ENCODE measurements at places on chromosomes 1 and 21. TPM values are rescaled to one million over a fixed set of nuclear protein-coding genes. Genes with fewer than 3 reads are reported as not detected.

OVAAL gene
- total RNA-seq, result not detected

ASAP3 gene
- 19.7 TPM for total RNA-seq

GNG4 gene
- total RNA-seq, result 19.7 TPM

RAB42 gene
- not detected for total RNA-seq

ATP1A2 gene
- 44.2 TPM for total RNA-seq

DNA sequence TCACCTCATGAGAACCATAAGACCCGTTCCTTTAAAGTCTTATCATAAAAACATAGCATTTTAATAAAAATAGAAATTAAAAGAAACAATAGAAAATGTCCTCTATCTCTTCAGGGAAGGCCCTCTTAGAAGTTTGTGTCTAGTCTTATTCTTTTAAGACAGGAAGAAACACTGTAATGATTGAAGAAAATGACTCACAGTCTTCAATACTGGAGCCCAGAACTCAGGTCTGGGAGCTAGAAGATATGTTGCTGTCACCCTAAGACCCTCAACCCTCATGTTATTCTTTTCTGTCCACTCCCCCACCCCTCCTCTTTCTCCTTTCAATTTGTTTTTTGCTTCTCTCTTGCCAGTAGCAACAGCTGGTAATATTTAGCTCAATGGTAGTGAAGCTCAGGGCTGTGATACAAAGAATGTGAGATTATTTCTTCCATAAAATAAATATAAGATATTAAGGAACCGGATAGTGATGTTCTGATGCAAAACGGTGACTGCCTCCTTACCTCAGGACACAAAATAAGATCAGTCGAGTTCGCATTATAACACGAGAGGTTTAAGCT is 12.0 kb downstream of the DUSP10 start:
- no peak for DNase-seq

DNA sequence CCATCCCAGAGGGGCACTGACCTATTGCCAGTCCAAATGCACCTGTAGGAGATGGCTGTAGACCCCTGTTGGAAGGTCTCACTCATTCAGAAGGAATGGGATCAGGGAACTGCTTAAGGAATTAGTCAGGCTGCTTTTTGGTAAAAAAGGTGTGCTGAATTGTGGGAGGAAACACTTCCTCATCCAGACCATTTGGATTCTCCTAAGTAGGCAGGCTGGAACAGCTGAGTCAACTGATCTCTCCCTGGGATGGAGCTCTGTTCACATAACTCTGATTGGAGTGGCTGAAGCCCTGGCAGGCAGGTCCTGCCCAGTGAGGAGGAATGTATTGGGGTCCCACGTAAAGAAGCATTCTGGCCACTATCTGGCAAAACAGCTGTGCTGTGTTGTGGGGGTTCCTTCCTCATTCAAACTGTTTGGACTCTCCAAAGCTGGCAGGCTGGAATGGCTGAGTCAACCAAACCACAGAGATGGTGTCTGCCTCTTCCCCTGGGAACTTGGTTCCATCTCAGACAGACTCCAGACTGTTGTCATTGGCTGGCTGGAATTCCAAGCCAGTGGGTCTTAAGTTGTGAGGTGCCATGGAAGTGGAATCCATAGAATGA is 70.7 kb upstream of the PDC start:
- DNase-seq, result no peak

GRCh38 chr1:243726806-243727502 is 123.1 kb downstream of the AKT3 start:
- DNase-seq, result no peak

DNA sequence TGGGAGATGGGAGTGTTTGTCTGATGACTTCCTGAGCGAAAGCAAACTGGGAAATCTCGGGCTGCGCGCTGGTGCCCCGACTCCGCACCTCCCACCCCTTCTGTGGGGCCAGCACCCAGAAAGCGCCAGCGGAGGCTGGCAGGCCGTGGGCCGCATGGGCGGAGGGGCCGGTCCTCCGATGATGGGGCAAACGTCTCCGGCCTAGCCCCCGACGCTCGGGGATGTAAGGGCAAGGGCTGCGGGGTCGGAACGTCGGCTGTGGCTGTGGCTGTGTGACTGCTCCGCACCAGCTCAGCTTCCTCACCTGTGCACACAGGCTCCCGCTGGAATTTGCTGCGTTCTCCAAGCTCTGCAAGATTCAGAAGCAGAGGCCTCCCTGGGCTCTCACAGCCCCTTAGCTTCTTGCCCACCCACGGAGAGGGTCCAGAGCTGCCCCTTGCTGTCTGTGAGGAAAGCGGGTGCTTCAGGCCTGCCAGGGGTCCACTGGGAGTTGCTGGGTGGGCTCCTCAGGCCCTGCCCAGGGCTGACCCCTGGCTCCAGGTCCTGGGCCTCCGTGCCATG is 35.0 kb downstream of the COL18A1 start:
- DNase-seq, result no peak

DNA sequence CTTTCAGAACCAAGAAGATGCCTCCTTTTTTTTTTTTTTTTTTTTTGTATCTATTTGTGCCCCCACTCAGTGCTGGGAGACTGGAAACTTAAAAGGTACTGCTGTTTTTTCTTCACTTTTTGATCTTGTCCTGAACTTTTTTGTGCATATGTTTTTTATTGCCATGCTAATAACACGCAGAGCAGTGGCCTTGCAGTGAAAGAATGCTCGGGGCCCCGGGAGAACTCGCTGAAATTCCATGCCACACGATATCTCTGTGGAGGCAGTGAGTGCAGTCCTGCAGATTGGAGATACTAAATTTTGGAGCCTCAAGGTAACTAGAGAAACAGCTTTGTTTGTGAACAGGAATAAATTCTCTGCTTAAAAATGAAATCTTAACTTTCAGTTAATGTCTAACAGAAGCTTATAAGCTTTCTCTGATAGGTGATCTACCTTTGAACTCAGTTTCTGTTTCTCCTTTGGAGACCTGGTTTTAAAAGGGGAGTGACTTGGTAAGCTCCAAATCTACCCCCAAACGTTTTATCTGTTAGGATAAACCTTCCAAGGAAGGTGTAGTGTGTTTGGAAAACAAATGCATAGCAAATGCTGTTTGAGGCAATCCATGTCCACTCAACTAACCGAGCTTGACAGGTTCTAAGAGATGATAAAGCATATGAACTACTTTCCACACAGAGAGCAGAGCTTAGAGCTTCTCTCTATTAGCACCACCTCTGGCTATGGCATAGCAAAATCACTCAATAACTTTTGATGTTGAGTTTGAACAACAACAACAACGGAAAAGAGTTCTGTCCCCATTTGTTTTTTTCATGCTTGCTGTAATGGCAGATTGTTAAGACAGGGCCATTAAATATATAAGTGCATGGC is 113.7 kb upstream of the PLXNA2 start:
- no peak for DNase-seq

DNA sequence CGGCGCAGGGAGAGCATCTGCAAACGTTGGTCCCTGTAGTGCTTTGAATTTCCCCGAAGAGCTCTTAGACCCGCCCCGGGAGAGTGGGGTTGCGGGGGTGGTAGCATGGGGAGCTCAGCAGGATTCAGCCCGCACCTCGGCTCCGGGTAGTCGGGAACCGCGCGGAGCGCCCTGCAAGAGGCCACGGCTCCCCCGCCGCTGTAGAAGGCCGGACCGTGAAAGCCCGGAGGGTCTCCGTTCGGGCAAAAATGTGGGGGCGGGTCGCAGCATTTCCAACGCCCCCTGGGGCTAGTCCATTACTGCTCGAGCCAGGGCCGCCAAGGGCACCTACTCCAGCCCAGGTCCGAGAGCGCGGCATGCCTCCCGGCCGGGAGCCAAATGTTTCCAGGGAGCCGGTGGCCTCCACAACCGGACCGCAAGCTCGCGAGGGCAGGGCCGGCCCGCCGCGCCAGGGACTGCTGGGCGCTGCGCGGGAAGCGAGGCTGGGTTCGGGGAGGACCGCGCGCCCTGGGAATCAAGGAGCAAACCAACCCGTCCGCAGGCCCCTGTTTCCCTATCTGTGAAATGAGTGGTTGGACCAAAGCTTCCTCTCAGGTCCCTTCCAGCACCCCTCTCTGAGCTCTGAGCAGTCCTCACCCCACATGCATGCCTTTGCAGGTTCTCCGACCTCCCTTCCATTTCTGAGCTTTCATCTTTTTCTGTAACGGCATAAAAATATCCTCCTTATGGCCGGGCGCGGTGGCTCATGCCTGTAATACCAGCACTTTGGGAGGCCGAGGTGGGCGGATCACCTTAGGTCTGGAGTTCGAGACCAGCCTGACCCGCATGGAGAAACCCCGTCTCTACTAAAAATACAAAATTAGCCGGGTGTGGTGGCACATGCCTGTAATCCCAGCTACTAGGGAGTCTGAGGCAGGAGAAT is 775 bp upstream of the TMEM63A start:
- DNase-seq, result no peak

DNA sequence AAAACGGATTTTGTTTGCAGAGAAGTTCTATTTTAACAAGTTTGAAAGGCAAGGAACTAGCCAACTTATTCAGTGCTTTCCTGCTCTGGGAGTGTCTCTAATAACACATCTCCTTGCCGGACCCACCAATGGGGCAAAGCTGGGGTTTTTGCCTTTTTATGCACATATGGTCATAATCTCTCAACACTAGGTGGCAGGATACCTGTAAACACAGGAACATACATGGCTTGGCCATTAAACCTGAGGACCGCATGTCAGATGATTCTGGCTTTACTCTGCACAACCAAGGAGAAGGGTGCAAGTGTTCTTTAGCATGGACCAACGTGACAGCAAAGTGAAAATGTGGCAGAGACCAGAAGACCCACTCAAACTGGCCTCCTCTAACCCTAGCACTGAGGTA is 4.9 kb downstream of the TMEM9 start:
- no peak for DNase-seq

GRCh38 chr1:214688891-214689290 is 85.9 kb downstream of the CENPF start:
- DNase-seq, result no peak

All from SJCRH30 (cell line).